NT2/D1 (cell line): ENCODE measurements at places on chromosomes 5 and 9.

DNA sequence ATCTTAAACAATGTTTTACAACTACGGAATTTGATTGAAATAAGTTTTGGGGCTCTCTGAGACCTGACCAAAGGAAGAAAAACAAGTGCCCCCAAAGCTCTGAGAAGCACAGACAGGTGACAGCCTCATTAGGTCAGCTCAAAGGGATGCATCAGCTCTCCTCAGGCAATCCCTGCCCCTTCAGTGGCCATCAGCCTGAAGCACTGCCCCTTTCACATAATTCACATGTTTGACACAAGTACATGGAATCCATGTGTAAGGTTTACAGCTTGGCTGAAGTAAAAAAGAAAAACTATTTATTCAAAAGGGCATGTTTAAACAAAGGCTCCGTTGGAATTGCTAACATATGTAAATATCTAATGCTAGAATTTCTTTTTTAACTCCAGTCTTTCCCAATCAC, 56.3 kb downstream of the TSSK1B start:
- no peak for DNase-seq

DNA sequence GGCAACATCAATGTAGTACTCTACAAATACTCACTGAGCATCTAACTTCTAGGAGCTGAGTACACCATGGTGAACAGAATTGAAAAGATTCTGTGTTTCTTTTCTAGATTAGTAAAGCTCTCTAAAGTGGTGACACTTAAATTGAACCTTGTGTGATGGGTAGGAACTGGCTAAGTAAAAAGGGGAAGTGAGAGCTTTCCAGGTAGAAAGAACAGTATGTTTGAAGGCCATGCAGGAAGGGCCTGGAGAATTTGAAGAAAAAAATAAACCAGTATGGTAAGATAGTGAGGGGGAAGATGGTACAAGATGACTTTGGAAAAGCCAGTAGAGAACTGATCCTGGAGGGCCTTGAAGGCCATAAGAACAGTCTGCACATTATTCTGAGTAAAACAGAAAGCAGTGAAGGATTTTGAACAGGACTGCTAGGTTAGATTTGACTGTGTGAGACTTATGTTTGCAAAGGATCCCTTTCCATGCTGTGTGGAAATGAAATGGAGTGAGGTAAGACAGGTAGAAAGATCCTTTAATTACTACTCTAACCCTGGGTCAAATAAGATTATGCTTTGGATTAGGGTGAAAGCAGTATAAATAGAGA, 46.7 kb upstream of the UBQLN1 start:
- DNase-seq = no peak

GRCh38 chr9:126056312-126057021, 270.2 kb upstream of the MVB12B start:
- no peak for DNase-seq

DNA sequence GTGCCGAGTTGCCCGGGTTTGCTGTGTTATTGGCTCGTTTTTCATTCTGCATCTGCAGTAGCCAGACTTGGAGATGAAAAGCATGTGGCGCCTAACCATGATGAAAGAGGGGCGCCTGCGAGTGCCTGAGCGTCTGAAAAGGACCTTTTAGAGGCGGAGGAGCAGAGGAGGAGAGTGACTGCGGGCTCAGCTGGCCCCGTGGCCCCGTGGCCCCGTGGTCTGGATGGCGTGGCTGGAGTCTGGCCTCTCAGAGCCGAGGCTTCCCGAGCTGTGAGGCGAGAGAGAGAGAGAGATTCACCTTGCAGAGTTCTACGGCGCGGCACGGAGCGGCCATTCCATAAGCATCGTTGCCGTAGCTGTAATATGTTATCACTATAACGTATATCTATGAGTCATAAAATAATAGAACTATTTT, 55.3 kb upstream of the RNU6ATAC start:
- DNase-seq = no peak

- DNase-seq = no peak
Observed at GRCh38 chr5:43609752-43610151, 6.8 kb downstream of the NNT start.

- no peak for DNase-seq
Observed at GRCh38 chr5:73061593-73061992, 58.8 kb upstream of the TMEM171 start.

DNA sequence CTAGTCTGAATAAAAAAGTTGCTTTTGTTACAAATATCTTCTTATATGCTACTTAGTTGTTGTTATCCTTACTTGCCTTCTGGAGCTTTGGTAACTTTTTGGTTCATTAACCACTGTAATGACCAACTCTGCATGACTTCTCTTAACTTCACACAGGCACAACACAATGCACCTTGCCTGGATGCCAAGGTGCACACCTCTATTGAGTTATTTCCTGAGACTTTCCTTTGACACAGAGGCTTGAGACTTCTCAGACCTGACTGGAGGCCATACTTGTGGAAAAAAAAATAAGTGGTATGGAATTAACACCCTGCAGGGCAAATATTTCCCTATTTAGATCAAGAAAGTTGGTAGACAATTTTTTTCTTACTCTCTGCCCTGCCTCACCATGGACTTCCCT, 1925.6 kb downstream of the EFNA5 start:
- DNase-seq = no peak

DNA sequence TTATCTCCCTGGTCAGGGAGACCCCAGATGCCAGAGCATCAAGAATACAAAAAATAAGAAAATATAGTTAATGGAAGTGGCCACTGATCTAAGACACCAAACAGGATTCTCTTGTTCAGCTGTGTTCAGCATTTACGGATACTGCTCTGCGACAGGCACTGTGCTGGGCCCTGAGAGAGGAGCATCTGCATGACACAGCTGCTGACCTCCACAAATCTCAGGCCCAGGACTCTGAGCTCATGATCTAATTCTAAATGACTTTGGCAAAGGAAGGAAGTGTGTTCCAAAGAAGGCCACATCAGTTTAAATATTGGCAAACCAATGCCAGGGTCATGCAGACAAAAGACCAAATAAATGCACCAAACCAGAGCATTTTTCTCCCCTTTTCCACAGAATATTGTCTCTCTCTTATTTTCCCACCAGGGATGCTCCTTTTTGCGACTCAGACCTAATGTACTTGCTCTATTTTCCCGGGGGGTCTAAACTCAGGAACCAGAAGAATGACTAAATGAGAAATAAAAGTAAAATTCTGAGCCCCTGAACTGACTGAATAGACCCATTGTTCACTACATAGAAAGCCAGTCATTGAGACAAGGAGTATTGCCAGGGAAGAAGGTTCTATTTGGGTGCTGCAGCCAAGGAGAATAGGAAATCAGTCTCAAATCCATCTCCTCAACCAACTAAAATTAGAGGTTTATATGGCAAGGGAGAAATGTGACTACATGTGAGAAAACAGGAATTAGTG, 1.4 kb upstream of the AGGF1 start:
- DNase-seq = no peak

DNA sequence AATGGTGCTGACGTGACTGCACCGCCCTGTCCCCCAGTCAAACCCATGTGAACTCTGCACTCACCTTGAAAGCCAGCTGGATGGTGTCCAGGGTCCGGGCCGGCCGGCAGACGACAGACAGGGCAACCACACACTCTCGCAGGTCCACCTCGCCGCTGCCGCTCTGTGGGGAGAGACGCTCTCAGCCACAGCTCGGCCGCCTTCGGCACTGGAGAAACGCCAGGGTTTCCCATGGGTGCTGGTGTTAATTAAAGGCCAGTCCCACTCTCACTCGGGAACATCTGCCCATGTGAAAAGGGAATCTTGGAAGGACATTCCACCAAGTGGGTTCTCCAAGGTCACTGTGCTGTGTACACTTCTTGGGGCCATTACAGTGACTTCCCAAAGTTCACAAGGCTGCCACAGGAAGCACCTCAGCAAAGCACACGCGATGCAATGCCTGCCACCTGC, 25.5 kb upstream of the SLC6A3 start:
- no peak for DNase-seq

DNA sequence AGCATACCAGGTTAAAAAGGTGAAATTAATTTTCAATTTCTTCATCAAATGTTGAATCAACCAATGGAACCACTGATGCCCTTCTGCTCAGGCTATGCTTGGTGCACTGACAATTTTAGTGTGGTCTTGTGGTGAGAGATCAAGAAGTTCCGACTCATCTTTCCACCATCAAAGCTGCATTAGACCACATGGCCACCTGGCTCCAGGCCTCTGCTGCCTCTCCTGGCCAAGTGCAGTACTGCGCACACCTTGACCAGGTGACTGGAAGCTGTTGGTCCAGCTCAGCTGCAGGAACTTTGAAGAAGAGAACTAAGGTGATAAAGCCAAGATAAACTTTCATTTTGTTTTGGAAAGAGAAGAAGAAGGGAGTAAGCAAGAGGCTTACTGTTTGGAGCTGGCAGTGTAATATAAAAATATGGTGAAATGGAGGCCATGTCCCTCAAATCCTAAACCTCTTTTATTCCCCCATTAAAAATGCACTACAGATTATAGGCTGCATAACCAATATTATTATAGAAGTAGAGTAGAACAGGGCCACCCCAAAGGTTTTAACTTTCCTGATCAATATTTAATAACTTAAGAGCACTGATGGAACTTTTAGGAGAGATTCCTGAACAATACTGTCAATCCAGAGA, 315.5 kb upstream of the C9orf72 start:
- DNase-seq = peak; percentile 32
